ENCODE measurements at places on chromosomes 11 and 22.

DNA sequence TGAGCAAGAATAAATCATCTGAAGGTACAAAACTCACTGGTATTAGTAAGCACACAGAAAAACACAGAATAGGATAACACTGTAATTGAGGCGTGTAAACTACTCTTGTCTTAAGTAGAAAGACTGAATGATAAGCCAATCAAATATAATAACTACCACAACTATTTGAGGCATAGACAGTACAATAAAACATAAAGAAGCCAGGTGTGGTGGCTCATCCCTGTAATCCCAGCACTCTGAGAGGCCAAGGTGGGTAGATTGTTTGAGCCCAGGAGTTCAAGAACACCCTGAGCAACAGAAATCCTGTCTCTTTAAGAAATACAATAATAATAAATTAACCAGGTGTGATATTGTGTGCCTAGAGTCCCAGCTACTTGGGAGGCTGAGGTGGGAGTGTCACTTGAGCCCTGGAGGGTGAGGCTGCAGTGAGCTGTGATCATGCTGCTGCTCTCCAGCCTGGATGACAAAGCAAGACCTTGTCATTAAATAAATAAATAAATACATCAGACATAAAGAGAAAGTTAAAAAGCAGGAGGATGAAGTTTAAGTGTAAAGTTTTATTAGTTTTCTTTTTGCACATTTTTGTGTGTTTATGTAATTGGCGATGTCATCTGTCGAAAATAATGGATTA, 390.6 kb downstream of the DYNC2H1 start:
- DNase-seq = no peak

GRCh38 chr11:108970221-108970991, 305.5 kb downstream of the DDX10 start:
- DNase-seq = no peak

GRCh38 chr11:73085189-73085875, 56.8 kb downstream of the FCHSD2 start:
- no peak for DNase-seq

DNA sequence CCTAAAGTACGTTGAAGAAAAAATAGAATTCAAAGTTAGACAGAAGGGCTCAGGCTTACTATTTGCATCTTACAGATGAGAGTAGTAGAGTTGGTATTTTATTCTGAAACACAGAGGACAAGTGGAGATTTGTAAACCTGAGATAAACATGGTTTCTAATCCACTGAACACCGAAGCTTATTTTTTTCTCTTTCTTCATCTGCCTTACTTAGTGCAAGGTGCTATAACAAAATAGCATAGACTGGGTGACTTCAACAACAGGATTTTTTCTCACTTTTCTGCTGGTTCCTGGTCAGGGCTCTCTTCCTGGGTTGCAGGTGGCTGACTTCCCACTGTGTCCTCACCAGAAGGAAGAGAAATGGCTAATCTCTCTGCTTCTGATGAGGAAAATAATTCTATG, 2.1 kb upstream of the HBG1 start:
- no peak for DNase-seq

DNA sequence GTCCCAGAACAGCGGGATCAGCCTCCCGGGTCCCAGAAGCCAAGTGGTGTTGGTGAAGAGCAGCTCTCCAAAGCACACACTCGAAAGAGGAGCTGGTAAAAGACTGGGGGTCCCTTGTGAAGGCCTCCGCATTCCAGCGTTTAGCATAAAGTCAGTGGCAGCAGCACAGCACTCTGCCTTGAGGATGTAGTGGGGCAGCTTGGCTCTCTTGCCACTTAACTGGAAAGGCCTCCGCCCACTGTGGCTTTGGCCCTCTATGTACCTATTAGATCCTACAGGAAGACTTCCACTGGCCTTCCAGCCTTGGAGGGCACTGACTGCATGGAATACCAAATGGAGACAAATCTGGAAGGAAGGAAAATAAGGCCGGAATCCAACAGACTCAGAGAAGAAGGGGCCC, 1455.3 kb downstream of the BRD1 start:
- no peak for DNase-seq

GRCh38 chr11:66316849-66317251, at the start of gene CD248:
TSS of gene CD248 (minus strand) at chr11:66317044. CDS start at chr11:66317027, 17 bp downstream.
- DNase-seq = peak; percentile 94

GRCh38 chr22:44032126-44032730, 8.1 kb downstream of the PARVB start:
- DNase-seq = peak; percentile 19

DNA sequence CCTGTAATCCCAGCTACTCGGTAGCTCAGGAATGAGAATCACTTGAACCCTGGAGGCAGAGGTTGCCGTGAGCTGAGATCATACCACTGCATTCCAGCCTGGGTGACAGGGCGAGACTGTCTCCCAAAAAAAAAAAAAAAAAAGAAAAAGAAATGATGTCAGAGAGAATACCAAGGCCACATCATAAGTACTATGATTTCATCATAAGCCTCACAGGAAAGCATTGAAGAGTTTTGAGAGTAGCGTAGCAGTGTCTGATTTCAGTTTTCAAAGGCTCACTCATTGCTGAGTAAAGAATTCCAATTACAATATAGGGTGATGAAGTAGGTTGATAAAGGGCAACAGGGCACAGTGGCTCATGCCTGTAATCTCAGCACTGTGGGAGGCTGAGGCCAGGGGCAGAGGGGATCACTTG, 88.8 kb downstream of the MRTFA start:
- DNase-seq = no peak
